Activated T-cell treated with anti-CD3 and anti-CD28 coated beads for 24 hours (primary cell): ENCODE measurements at places on chromosomes 12 and 14.

- DNase-seq, result no peak
Observed at GRCh38 chr12:114588061-114588460, 95.9 kb downstream of the TBX3 start.

- DNase-seq, result no peak
Observed at GRCh38 chr12:49909826-49910225, 6.1 kb upstream of the FAIM2 start.

- peak; percentile 4 for DNase-seq
Observed at GRCh38 chr12:101697930-101698799, 725 bp downstream of the CHPT1 start.

DNA sequence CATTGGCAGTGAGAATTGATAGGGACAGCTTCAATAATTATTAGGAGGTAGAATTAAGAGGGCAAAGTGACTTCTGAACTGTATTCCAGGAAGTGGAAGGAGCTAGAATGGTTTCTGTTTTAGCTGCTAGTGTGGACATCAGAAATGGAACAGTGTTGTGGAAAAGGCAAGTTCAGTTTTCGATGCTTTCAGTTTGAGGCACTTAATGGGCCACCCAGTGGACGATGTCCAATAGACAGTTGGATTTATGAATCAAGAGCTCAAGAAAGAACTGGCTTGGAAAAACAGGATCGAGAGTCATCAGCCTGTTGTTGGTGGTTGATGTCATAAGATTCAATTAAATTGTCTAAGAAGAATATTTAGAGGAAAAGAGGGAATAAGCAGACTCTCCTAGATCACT, 136.3 kb downstream of the DYRK2 start:
- no peak for DNase-seq

- no peak for DNase-seq
Observed at GRCh38 chr12:98127336-98127679, 388.1 kb upstream of the TMPO start.

GRCh38 chr12:41213107-41213506, 25.0 kb downstream of the PDZRN4 start:
- DNase-seq, result no peak

DNA sequence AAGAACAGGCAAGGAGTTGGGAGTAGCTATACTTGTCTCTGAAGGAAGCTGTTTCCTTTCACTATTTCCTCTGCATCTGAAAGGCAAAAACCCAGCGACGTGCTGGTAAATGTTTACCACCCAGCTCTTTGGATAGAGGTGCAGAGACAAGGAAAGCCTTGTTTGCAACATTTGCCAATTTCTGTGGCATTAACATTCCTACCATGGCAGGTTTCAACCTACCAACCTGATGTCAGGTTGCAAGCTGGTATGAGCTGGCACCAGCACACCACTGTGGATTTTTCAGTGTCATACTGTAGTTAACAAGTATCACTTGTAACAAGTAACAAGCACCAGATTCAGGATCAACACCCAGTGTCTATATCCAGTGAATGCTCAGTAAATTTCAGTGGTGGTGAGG, 294.8 kb upstream of the TMPO start:
- no peak for DNase-seq

DNA sequence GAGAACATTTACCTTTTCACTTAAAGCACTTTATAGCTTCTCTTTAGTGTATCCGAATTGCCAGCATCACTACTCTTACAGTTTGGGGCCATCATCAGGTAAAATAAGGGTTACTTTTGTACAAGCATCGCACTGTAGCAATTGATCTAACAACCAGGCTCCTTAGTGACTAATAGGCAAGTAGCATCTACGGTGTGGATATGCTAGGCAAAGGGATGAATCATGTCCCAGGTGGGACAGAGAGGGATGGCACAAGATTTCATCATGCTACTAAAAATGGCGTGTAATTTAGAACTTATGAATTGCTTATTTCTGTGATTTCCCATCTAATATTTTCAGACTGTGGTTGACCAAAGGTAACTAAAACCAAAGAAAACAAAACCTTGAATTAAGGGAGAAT, 582.3 kb downstream of the KCNH5 start:
- no peak for DNase-seq

- no peak for DNase-seq
Observed at GRCh38 chr14:103066399-103066798, 9.1 kb upstream of the CDC42BPB start.

- peak; percentile 14 for DNase-seq
Observed at GRCh38 chr12:51217133-51217967, 512 bp downstream of the POU6F1 start.

DNA sequence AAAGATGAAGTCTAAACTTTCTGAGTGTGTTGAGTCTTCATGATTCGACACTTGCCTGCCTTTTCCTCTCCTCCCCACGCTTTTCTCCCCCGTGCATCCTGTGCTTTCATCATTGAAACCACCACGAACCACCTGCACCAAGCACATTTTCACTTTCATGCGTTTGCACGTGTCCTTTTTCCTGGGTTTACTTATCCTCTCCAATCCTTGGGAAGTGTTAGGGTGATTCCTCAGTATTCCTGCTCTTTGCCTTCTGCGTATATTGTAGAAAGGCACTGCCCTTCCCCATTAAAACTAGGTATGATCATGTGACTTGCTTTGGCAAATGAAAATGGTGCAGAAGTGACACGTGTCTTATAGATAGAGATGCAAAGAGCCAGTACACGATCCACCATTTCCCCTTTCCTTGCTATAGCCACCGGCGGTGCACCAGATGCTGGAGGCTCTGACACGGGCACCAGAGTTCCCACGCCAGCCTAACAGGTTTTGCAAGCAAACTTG, 106.6 kb downstream of the BRMS1L start:
- DNase-seq, result peak; percentile 19

GRCh38 chr14:76498463-76498935, 122.6 kb downstream of the ESRRB start:
- no peak for DNase-seq

GRCh38 chr14:105223770-105224544, 24.4 kb upstream of the BTBD6 start:
- no peak for DNase-seq

GRCh38 chr14:88599761-88600439, 37.1 kb downstream of the ZC3H14 start:
- DNase-seq, result peak; percentile 7

DNA sequence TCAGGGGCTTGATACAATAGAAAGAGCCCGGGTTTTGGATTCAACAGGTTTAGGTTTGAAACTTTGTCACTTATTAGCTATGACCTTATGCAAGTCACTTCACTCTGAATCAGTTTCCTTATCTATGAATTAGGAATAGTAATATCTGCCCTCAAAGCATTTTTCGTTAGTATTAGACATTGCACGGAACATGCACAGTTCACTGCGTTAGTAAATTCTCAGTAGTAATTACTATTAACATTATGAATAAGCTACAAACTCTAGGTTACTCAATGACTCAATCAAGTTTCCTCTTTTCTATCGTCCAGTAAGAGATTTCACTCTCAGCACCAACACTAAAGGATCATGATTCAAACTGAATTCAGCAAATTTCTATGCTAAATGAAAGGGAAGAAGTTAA, 150.3 kb downstream of the CEP83 start:
- DNase-seq, result no peak

DNA sequence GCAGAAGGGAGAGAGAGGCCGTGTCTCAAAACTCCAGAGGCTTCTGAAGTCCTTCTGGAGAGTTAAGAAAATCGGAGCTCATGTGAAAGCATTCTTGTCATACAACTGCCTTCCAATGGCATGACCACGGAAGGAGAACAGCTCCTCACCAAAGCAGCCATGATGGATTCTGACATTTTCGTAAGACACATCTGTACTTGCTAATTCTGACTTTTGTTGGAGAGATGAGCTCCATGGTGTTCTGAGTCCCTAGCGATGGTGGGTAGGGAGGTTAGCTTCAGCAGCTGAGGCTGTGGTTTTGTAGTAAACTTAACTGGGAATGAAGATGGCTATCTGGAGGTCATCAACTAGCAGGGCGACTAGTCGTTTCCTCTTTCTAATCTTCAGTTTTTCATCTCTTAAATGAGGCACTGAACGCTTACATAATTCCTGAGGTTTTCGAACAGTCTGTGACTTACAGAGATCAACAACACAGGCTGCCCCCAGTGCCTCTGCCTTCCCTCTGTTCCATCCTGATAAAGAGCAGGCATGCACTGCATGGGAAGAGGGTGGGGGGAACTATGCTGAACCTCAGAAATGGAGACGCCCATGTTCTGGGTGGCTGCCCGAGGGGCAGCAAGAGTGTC, 28.6 kb upstream of the DICER1 start:
- no peak for DNase-seq

- no peak for DNase-seq
Observed at GRCh38 chr14:104878582-104878981, 13.5 kb downstream of the CEP170B start.

GRCh38 chr14:104659146-104659545, 30.3 kb upstream of the INF2 start:
- no peak for DNase-seq

- no peak for DNase-seq
Observed at GRCh38 chr12:20505056-20505455, 136.7 kb downstream of the PDE3A start.

DNA sequence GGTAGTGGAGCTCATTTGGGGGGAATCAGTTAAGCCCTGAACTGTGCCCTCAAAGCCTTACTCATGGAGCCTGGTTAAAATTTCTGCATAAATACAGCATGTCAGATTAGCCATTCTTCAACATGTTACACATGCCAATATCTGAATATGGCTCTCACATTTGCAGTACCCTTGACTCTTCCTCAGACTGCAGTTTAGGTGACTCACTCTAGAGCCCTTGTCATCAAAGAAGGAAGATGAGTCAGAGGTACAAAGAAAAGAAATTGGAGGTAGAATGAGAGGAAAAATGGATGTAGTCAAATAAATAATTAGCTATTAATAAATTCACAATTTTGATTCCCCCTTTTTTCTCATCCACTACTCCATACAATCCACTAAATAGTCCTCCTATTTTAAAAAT, 23.6 kb upstream of the OR4K2 start:
- no peak for DNase-seq
